ENCODE measurements at places on chromosomes 4 and X. TPM values are rescaled to one million over a fixed set of nuclear protein-coding genes. Genes with fewer than 3 reads are reported as not detected.

DNA sequence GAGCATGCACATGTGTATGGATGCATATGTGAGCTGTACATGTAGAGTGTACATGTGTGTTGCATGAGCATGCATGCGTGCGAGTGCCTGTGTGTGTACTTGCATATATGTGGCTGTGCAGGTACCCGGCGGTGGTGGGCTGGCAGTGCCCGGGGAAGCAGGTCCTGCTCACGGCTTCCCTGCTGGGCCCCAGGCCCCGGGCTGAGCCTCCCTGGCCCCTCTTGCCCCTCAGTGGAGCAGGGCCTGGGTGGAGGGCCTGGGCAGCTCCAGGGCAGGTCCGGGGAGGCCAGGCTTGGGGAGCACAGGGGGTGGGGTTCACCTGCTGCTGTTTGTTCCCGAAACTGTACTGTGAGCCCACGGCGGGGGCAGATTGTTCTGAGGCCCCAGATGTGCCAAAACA lies 9.4 kb downstream of the NAT8L start:
- DNase-seq, result no peak

The MXRA5 gene
- not detected for total RNA-seq

The MAGEA8 gene
- not detected for total RNA-seq

- DNase-seq, result no peak
Measured at GRCh38 chrX:32871636-32872035, 339.7 kb downstream of the DMD start.

The ARHGAP6 gene
- total RNA-seq, result not detected

- peak; percentile 89 for DNase-seq
Measured at GRCh38 chr4:83231620-83232076, 53.0 kb downstream of the COQ2 start.

The CASP6 gene
- 23.6 TPM for total RNA-seq

- DNase-seq, result no peak
Measured at GRCh38 chr4:23033796-23034195, 341.1 kb downstream of the GBA3 start.

GRCh38 chr4:72326692-72327632 lies 242.1 kb downstream of the ADAMTS3 start:
- no peak for DNase-seq

The STPG2 gene
- total RNA-seq, result not detected

The CTAG1B gene
- not detected for total RNA-seq

DNA sequence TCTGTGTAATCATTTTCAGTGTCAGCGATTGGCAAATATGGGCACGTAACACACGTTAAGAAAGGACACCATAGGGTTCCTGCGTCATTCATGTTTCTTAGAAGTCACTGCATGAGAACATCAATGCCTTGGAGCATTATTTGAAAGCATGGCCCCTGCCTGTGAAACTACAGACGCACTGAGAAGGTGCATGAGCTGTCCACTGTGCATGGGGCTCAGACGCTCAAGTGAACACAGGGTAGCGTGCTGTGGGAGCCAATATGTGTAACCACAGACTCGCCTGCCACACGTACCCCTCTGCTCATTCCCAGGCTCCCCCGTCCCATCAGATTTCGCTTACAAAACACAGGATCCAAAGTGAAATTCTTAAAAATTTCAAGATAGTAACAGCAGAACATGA lies 6.5 kb downstream of the PPP2R2C start:
- DNase-seq, result no peak

DNA sequence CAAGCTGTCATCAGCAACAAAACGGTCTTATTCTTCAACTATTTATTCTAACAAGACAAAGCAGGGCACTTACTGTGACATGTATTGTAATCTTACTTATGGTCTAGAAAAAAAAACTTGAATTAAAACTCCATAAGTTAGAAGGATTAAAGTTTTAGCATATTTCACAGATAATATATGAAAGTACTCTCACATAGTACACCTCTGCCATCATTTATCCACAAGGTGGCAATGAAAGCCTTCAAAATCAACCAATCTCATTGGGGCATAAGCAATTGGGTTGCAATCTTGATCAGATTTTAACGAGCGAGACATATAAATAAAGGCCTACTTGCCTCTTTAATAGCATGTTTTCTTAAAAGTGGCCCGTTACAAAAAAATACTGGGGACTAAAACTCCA lies 1382.9 kb downstream of the FAM133A start:
- DNase-seq, result no peak

DNA sequence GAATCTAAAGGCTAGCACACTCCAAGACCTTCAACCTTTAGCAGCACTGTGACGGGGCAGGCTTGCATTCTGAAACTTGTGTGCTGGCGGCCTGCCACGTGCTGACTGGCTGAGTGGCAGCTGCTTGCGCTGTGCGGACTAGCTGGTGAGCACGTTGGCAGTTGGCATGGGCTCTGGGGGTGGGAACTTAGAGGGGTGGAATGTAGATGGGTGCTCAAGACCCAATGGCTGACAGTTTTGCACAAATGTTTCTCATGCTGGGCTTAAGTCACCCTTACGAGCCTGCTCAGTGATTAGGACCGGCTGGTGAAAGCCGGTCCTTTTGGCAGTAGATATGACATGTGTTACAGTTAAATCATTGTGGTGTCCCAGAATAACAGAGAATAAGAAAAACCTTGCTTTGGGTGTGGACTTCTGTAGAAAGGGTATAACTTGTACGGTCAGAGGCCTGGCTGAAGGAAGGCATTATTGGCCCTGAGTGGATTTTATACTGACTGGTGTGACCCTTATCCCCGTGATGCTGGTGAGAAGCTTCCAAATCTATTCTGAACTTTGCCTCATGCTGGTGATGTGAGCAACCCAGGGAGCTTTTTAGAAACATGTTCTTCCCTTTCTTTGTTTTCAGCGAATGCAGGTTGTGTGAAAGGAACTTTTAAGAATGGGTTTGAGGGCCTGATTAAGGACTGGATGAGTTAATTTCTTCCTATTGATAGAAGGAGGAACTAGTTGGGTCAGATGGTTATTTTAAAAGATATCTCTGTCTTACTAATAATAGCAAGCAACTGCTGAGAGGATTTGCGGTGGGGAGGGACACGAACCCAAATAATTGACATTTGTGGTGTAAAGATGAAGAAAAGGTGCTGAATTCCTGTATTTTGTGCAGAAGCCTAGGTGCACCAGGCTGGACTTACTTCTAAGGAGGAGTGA lies 107.4 kb upstream of the SLC4A4 start:
- DNase-seq, result no peak

The GYPA gene
- total RNA-seq, result not detected

The P2RY4 gene
- 0.21 TPM for total RNA-seq

- no peak for DNase-seq
Measured at GRCh38 chr4:150262611-150263010, 184.4 kb downstream of the DCLK2 start.

DNA sequence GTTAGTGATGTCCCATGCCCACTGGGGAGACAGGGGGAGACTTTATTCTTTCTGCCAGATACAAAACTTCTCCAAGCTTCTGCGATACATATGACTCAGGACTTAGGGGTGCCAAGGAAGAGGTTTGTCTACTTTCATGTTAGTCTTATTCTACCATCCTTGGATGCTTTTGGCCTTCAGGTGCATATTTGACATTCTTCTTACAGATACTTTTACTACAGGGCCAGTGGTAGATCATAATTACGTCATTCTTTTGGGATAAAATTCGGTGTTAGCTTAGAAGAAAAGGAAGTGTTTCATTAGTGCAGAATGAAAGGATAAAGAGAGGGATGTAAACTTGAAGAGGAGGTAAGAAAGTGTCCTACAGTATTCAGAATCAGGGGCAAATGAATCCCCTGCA lies 245.2 kb downstream of the THOC2 start:
- no peak for DNase-seq

DNA sequence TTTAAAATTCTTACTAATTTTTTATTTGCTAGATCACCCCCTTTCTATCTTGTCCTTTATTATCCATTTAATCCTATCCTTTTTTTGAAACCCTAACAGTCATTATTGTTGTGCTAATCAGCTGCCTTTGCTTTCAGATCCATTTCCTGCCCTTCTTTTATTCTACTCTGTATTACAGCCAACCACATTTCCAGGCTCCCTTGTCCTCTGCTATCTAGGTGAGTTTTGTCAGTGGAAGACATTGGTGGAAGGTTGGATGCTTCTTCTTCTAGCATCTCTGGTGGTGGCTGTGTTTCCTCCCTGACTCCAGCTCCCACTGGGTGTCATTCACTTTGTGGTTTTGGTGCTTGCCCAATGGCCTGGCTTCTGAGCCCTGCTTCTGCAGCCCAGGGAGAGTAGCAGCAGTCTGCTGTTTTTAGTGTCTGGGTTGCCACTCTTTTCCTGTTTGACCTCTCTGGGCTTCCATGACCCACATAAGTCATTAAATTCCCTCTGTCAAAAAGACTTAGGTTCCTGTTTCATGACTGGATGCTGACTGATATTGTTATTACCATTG lies 225.2 kb upstream of the PGRMC2 start:
- no peak for DNase-seq

DNA sequence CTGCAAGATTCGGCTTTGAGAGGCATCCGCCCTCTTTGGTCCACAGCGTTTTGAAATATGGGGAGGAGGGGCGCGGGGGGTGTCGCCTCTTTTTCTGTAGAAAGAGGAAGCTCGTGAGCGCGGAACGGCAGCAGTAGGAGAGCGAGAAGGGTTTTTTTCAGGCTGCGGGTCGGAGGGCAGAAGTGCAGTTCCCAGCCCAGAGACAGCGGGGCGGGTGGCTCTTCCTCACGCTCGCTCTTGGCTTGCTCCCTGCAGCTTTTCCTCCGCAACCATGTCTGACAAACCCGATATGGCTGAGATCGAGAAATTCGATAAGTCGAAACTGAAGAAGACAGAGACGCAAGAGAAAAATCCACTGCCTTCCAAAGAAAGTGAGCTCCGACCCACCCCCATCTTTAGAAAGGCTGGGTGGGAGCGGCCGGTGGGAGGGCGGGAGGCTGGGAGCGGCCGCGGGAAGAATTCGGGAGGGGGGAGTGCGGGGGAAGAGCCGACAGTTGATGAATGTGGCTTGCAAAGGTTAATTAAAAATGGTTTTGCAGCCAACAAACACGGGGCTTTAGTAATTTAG lies 1.2 kb downstream of the TMSB4X start:
- peak; percentile 81 for DNase-seq

The GJB1 gene
- not detected for total RNA-seq

- no peak for DNase-seq
Measured at GRCh38 chr4:155001251-155001650, 207.2 kb upstream of the NPY2R start.

DNA sequence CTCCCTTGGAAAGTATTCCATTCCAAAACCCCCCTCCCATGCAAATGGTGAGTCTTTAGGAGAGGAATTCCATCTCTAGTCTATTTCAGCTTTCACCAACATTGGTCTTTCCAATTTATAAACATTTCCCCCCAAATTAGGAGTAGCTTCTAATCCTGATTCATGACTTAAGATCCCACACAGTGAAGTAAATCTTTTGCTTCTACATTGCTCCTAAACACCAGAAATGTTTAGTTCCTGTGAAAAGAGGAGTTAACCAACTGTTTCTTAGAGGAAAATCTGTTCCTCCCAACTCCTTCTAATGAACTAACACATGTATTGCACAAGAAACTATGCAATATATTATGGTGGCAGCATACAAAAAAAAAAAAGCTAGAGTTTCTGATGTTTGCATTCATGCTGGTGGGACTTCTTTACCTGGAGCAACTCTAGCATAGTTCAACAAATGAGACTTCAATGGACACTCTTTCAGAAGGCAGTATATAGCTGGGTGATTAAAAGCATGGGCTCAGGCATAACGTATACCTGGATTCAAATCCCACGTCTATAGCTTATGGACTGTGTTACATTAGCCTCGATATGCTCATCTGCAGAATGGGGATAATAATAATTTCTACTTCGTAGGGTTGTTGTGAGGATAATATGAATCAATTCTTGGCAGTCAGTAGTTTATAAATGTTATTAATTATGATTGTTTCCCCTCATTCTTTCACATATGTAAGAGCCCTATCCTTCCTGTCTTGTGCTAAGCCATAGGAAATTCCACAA lies 131.6 kb upstream of the TMEM164 start:
- DNase-seq, result no peak

The MAGEA3 gene
- not detected for total RNA-seq

DNA sequence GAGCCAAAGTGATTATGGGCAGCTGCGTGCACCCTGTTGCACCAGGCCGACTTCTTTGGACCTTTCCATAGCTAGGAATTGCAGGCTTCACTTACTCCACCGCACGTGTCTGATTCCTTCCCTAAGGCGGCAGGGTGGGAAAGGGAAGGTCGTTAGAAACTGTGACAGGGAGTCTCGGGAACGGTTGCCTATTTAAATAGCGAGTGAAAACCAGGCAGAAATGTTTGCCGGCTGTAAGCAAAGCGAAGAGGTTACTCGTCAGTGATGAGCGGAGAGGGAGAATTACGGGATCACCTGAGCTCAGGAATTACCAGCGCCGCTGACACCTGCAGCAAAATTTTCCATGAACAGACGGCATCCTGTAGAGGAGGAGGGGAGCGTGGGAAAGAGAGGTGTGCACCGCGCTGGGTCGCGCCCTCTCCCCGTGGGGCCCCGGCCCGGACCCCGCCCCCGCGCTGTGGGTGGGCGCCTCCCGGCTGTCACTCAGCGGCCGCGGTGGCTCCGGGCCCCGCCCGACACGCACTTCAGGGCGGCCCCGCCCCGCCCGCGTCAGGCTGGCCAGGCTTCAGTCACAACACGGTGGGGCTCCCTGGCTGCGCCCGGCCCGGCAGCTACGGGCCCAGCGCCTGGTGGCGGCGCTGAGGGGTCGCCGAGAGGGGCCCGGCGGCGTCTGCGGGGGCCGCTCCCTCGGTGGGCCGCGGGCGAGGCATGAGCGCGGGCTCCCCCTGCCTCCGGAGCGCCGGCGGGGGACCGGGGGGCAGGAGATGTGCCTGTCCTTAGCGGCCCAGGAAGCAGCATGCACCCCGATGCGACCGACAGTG lies at the start of gene SNX25:
Gene SNX25, plus strand, starts transcription at position 568 of the 821 bp plus-strand sequence. Its CDS starts 229 bp downstream, at position 797.
- DNase-seq, result peak; percentile 97

The TMEM144 gene
- not detected for total RNA-seq

DNA sequence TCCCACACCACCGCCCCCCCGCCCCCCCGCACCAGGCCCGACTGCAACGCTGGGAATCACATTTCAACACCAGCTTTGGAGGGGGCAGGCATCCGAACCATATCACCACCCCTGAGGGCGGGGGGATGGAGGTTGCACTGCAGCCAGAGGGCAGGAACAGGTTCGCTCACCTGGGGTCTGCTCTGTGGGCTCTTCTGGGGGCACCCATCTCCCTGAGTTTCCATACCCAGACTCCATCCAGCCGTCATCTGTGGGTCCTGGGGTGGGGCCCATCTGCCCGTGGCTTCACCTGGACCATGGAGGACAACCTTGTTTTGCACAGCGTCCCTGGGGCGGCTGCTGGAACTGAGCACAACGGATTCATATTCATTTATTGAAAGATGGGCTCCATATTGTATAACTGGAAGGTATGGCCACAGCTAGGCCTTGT lies 6.9 kb downstream of the PSAPL1 start:
- no peak for DNase-seq

The GATA1 gene
- not detected for total RNA-seq

The HPGDS gene
- not detected for total RNA-seq

DNA sequence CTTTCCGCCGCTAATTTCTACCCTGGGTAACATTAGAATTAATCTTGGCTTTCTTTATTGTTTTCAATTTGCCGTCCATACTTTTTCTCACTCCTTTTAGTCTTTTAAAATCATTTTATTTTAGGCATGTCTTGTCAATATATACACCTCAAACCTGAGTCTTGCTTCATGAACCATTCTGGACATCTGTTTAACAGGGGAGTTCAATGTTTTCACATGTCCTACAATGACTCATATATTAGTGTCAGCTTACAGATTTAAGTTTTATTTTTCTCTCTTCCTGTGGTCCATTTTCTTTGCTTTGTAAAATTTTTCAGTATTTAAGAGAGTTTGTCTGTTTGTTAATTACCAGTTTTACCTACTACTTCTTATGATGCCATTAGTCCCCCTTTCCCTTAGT lies 89.5 kb downstream of the LCORL start:
- DNase-seq, result no peak

The P2RY8 gene
- total RNA-seq, result 19.5 TPM

The TRAPPC2 gene
- 15.4 TPM for total RNA-seq

The DIPK2B gene
- not detected for total RNA-seq
